ENCODE measurements at places on chromosomes 11 and 22. TPM values are rescaled to one million over a fixed set of nuclear protein-coding genes. Genes with fewer than 3 reads are reported as not detected.

Gene KCNJ1
- not detected for total RNA-seq

Gene H19
- total RNA-seq, result 2.3 TPM

Gene TSPAN32
- total RNA-seq, result 0.12 TPM

Gene CRY2
- 9.2 TPM for total RNA-seq

Gene OSM
- total RNA-seq, result not detected

Gene INSC
- total RNA-seq, result 0.08 TPM

Gene C1QTNF5
- total RNA-seq, result 11.6 TPM

Measured in smooth muscle cell of the coronary artery (primary cell).